ENCODE measurements at places on chromosomes 7 and 10. TPM values are rescaled to one million over a fixed set of nuclear protein-coding genes. Genes with fewer than 3 reads are reported as not detected.

- no peak for DNase-seq
Measured at GRCh38 chr10:12431151-12432101, 82.1 kb downstream of the CAMK1D start.

The PDE6C gene
- not detected for total RNA-seq

DNA sequence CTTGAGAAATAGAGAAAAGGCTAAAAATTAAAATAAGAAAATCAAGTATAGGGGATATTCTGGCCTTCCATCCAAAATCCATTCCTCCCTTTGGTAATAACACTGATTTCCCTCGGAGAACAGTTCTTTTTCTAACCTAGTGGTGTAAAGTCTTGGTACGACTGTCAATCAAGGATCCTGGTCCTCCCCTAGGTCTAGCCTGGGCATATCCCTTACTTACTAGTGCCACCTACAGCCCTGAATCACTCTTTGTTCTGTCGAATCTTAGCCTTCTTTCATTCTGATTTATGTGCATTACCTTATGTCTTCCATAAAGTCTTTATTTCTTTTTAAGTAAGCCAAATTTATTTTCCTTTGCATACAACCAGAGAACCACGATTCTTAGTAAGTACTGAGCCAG is 298.7 kb upstream of the LRRTM3 start:
- DNase-seq, result no peak

The IFIT1B gene
- not detected for total RNA-seq

DNA sequence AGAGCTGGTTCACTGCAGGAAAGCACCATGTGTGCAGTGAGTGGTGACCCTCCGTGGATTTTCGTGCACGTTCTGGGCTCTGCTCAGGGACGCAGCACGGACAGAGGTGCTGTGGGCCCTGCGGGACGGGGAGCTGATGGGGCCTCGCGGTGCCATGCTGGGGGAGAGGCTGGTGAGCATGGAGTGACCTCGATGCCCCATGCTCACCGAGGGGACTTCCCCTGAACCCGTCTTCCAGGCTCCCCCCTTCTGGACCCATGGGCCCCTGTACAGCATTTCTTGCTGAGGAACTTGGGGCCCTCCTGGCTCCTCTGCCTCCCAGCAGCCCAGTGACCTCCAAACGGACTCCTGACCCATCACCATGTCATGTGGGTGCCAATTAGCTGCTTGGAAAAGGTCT is 253.7 kb downstream of the DNAJB6 start:
- DNase-seq, result no peak

- DNase-seq, result no peak
Measured at GRCh38 chr7:102061981-102062390, 224.7 kb upstream of the SH2B2 start.

DNA sequence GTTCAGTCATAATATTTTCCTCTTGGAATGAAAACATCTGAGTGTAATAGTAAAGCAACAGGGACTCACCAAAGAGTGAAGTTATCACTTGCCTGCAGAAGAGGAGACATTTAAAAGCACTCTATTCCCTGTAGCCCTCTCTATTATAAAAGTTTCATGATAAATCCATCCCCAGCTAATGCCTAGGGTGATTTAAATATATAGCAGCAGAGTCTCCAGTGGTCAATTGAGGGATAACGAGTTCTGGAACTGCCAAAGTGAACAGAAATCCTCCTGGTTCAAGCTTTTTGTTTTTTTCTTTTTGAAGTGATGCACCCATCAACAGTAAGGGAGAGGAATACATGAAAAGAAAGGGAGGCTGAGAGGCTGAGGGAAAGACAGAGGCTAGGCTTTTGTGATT is 87.3 kb downstream of the EVX1 start:
- no peak for DNase-seq

The PLCE1 gene
- 4.1 TPM for total RNA-seq

The FOXP2 gene
- total RNA-seq, result 6.0 TPM

- no peak for DNase-seq
Measured at GRCh38 chr10:48612236-48612943, 7.5 kb upstream of the ARHGAP22 start.

- no peak for DNase-seq
Measured at GRCh38 chr10:106439366-106439765, 725.1 kb downstream of the SORCS1 start.

DNA sequence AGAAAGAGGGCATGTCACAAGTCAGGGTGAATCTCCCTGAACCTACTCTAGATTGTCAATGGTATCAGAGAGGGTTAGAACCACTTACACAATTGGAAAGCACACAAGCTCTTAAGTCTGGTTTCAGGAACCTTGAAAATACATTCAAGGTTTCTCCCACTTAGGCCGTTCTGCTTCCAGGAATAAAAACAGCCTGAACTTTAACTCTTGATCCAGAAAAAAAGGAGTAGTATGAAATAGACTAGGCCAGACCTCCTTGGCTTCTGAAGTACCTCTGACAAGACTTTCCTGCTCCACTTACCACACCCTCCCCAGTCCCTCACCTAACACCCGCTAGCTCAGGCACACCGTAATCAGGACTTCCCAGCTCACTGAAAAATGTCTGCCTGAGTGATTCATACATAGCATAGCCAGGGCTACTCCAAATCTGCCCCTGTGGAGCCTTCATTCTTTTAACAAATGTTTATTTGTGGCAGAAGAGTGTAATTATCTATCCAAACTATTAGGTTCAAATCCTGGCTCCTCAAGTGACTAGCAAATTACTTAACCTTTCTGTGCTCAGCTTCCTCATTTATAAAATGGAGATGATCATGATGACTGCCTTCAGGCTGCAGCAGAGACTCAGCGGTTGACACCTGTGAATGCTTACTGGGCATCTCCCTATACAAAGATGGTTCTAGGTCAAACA is 30.3 kb upstream of the IL6 start:
- no peak for DNase-seq

Measured in psoas muscle (tissue), 8 donors.